ENCODE measurements at places on chromosomes 2 and 18.

DNA sequence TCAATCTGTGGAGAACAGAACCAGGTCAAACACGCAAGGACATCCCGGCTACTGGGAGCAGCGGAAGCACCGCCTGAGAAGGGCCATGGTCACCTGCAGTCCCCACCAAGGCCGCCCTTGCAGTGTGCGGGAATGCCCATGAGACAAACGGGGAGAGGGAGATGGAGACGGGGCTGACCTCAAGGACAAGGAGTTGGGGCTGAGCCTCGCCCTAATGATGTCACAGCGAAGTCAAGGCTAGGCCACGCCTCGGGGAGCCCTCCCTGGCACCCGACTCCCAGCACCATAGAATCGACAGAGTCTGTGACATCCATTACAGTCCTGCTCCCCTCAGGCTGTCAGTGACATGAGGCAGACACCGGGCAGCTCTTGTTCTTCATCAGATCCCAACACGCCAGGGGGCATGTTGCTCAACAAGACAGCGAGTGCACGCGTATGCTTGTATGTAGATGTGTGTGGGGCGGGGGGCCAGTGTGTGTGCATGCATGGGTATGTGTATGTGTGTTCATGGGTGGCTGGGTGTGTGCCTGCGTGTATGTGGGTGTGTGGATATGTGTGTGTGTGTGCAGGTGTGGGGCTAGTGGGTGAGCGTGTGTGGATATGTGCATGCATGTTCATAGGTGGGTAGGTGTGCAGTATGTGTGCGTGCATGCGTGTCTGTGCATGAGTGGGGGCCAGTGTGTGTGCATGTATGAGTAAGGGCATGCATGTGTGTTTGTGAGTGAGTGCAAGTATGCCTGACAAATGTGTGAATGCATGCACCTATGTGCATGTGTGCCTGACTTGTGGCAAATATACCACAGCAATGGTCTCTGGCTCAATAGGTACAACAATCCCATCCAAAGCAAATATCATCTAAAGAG is 57.0 kb downstream of the ANKMY1 start:
- no peak for DNase-seq

DNA sequence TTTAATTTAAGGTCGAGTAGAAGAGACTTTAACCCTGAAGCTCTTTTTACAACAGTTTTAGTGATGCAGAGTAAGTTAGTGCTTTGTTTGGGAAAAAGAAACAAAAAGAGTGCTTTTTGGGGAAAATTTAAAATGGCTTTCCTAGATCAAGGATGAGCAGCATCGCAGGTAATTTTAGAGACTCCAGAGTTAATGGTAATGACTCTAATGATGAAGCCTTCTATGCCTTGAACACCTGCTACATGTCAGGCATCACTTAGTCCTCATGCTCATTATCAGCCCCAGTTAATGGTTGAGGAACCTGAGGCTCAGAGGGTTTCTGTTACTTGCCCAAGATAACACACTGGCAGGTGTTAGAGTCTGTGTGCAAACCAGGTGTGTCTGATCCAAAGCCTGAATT is 167.8 kb downstream of the ACOXL start:
- no peak for DNase-seq

- DNase-seq, result no peak
These were observed 123.6 kb downstream of the LPIN1 start for GRCh38 chr2:11870064-11870463.

- DNase-seq, result no peak
These were observed 32.6 kb upstream of the NPC1 start for GRCh38 chr18:23618862-23619387.

GRCh38 chr2:149004836-149005235 is 33.7 kb upstream of the LYPD6B start:
- no peak for DNase-seq

DNA sequence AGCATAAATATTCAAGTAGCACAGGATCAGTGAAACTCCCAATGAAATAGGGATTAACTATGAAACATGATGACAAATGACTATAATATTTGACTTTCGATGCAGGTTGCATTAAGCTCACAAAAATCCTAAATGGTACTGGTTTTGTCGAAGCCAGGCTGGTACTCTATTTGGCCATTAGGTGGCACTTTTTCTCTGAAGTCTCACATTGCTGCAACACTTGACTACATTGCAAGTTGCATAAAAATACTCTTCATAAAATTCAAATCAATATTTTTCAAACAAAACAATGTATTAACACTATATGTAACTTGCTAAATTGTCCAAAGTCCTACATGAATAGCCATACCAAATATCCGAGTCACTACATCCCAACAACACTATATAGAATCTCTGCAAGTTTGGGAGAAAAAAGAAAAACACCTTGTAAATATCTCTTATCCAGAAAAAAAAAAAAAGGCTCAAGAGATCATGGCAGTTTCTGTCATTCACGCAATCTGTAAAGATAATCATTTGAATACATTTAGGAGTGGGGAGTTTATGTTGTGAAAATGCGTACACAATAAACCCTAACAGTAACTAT is 9.5 kb downstream of the RTTN start:
- peak; percentile 31 for DNase-seq

All from NCI-H1417 treated with DMSO at 0.1 percent for 48 hours (cell line).